Cardiac fibroblast (primary cell): ENCODE measurements at places on chromosomes 4 and X.

DNA sequence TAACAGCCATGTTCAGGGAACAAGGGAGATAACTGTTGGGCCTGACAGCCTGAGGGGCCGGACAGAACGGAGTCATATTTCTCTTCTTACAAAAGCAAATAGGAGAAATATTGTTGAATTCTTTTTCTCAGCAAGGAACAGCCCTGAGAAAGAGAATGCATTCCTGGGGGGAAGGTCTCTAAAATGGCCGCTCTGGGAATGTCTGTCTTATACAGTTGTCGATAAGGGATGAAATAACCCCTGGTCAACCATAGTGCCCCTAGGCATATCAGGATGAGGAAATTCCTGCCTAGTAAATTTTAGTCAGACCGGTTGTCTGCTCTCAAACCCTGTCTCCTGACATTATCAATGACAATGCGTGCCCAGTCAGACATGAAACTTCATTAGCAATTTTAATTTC, 1925.5 kb downstream of the PCDH7 start:
- no peak for DNase-seq

- DNase-seq, result no peak
These were observed 1.3 kb downstream of the NPY1R start for GRCh38 chr4:163330916-163331628.

DNA sequence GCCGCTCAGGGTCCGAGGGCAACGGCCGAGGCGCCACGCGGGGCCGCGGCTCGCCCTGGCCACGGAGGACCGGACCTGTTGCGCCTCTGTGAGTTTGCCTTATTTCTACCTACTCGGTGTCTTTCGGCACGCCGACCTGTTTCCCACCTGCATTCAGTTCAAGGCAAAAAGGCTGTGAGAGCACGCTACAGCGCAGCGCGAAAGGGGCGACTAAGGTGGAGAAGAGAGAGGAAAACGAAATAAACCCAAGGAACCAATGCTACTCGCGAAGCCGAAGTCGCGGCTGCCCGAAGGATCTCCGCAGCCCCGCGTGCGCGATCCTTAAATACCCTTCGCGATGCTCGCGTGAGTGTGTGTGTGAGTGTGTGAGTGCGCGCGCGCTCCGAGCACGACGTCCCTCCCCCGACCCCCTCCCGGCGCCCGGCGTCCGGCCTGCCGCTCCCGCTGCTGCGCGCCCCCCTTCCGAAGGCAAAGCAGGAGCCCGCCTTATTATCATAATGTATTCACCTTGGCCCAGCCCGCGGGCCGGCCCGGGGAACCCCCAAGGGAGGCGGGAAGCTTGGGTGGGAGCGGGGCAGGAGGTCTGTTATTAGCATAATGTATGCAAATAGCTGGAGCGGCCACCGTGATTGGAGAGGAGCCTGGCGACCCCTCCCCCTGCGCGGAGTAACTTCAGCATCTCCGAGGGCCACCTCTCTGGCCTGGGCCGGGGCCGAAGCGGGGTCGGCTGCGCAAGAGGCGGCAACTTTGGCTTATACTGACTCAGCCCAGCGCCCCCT, at the start of gene COL25A1:
COL25A1 (minus strand) TSS at position 298 of the 779 bp plus-strand sequence.
- DNase-seq, result peak; percentile 13

DNA sequence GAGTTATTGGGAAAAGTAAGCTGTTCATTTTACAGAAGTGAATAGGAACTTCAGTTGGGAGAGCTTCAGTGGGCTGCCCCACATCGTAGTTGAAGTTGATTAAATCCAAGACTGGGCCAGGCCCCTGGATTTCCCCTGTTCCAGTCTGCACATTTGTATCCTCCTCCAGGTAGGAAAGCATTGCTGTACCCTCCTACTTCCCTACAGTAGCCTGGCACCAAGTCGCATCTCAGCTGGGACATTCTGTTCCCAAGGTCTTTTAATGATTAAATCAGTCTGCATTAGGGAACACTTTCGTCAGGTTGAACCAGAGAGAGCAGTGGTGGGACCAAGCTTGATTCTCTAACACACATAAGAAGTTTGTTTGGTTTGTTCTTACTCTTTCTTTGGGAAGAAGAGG, 165.8 kb upstream of the PPARGC1A start:
- no peak for DNase-seq

- DNase-seq, result no peak
These were observed 34.9 kb upstream of the SH3RF1 start for GRCh38 chr4:169305651-169306050.

GRCh38 chrX:13646154-13646549, 6.8 kb upstream of the TCEANC start:
- peak; percentile 73 for DNase-seq

GRCh38 chr4:81690871-81691270, 219.2 kb upstream of the RASGEF1B start:
- DNase-seq, result no peak

DNA sequence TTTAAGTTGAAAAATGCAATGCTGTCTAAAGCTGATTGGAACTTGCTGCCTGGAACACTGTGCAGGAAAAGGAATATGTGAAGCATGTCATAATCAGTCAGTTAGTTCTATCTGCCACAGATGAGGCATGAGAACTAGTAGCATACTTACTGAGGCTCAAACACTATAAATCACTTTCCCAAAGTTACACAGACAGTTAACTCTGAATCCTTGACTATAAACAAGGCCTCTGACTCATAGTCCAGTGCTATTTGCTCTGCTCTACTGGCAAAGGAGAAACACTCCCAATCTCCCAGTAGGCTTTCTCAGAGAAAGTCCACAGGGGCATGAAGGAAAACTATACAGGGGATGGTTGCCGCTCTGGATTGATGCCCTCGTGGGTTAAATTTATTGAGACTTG, 2078.4 kb upstream of the TENM3 start:
- DNase-seq, result no peak

DNA sequence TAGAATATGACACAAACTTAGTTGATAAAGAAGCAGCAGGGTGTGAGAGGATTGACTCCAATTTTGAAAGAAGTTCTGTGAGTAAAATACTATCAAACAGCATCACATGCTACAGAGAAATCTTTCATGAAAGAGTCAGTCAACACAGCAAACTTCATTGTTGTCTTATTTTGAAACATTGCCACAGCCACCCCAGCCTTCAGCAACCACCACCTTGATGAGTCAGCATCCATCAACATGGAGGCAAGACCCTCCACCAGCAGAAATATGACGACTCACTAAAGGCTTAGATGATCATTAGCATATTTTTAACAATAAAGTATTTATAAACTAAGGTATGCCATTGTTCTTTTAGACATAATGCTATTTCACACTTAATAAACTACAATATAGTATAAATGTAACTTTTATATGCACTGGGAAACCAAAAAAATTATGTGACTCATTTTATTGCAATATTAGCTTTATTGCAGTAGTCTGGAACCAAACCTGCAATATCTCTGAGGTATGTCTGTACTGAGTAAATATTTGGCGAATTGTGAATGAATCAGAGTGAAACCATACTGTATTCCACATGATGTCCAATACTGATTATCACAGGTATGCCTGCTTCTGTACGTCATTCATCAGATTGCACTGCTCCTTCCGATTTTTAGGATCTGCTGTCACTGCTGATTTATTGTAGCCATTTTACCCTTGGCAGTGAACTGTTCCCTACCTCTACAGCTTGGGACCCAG, 11.6 kb downstream of the FRMPD4 start:
- peak; percentile 22 for DNase-seq
